ENCODE measurements at places on chromosomes 7 and 10.
A peak's percentile ranks its signal among the peaks of the same experiment; 100 is the strongest.

GRCh38 chr10:77436257-77436975 lies 201.2 kb downstream of the KCNMA1 start:
- DNase-seq = no peak

- peak; percentile 6 for DNase-seq
These were observed 5.8 kb upstream of the GGCT start for GRCh38 chr7:30510124-30511075.

DNA sequence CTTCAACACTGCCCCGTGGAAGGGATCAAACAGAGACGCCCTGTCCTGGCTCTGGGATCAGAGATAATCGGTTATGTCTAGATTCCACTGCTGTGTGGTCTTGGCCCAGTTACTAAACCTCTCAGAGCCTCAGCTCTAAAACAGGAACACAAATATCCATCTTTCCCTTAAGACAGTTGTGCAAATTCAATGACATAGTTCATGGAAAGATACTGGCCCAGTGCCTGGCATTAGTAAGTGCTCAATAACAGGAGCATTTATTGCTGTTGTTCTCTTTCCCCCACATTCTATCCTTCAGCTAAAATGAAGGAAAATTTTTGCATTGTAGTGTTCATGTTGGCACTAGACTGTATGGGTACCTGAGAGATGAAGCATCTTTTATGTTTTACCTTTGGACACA lies 58.6 kb downstream of the TACC2 start:
- no peak for DNase-seq

DNA sequence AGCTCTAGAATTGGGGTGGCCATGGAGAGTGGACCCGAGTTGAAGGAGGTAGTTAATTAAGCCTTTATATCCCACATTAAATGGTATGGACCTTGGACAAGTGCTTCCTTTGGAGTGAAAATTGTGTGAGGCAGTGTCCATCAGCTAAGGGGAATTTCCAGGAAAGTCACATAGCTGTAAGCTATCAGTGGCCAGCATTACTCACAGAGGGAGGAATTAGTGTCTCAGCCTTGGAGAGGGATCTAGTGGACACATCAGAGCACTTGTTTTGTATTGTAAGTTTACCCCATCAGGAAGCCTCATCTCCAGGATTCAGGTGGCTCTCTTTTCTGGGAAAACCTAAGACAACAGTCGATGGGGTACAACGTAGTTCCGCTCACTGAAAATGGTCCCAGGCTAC lies 416.7 kb downstream of the TFEC start:
- DNase-seq = no peak

- no peak for DNase-seq
These were observed 60.4 kb upstream of the FGFR2 start for GRCh38 chr10:121658611-121659010.

GRCh38 chr10:129962031-129962871 lies 1.8 kb downstream of the EBF3 start:
- DNase-seq = no peak

- DNase-seq = no peak
These were observed 161.9 kb downstream of the BMPER start for GRCh38 chr7:34067005-34067778.

GRCh38 chr7:3272691-3273141 lies 28.3 kb upstream of the SDK1 start:
- no peak for DNase-seq

DNA sequence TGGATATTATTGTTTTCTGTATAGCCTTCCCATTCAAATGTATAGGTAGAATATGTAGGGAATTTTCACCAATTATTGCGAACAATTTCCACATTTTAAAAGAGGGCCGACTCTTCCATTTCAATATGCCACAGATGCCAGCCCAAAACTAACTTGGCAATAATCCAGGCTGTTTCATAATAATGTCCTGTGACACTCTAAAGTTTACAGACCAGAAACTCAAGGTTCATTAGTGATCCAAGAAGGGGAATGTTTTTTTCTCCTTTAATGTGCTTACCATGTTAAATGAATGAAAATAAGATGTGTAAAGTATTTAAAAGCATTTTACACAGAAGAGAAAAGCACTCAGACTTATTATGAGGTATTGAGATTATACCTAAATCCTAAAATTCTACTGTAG lies 63.0 kb upstream of the FAM3C start:
- DNase-seq = no peak

- DNase-seq = no peak
These were observed 269.9 kb upstream of the IMMP2L start for GRCh38 chr7:111832174-111832573.

DNA sequence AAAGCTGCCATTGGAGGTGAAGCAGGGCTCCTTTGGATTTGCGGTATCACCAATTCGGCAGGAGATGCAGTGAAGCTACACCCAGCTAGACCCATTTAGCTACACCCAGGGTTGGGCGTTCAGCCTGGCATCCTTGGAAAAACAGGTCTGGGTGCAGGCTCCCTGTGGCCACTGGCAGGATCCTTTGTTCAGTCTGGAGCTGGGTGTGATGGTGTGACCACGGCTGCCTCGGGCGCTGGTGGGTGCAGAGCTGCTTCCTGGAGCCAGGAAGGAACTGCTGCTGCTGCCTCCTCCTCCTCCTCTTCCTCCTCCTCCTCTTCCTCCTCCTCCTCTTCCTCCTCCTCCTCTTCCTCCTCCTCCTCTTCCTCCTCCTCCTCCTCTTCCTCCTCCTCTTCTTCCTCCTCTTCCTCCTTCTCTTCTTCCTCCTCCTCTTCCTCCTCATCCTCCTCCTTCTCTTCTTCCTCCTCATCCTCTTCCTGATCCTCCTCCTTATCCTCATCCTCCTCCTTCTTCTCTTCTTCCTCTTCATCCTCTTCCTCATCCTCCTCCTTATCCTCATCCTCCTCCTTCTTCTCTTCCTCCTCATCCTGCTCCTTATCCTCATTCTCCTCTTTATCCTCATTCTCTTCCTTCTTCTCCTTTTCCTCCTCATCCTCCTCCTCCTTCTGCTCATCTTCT lies 84.0 kb downstream of the GRK5 start:
- no peak for DNase-seq

GRCh38 chr7:26987338-26987737 lies 108.5 kb downstream of the HOXA1 start:
- no peak for DNase-seq

- no peak for DNase-seq
These were observed 71.6 kb upstream of the IMMP2L start for GRCh38 chr7:111633878-111634277.

- DNase-seq = no peak
These were observed 103.0 kb downstream of the NXPH1 start for GRCh38 chr7:8536431-8536830.

Measured in NCI-H2029 treated with DMSO at 0.1 percent for 48 hours (cell line).